ENCODE measurements at places on chromosomes 6 and 20.

DNA sequence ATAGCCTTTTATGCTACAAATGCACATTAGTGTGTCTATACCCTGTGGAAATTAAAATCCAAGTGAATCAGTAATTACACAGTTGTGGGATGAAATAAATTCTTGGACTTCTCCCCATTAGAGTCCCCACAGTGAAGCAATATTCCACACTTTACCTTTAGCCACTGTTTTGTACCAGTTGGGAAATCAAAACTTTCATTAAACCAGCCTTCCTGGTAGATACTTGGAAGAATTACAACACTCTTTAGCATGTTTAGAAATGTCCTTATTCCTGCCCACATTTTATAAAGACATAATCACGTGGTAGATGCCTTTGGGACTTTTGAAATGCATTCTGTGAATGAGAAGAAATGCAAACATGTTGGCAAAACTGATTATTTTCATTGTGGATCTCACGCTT, 49.0 kb upstream of the ANKEF1 start:
- no peak for DNase-seq

GRCh38 chr6:2626401-2626800, 124.3 kb downstream of the MYLK4 start:
- no peak for DNase-seq

DNA sequence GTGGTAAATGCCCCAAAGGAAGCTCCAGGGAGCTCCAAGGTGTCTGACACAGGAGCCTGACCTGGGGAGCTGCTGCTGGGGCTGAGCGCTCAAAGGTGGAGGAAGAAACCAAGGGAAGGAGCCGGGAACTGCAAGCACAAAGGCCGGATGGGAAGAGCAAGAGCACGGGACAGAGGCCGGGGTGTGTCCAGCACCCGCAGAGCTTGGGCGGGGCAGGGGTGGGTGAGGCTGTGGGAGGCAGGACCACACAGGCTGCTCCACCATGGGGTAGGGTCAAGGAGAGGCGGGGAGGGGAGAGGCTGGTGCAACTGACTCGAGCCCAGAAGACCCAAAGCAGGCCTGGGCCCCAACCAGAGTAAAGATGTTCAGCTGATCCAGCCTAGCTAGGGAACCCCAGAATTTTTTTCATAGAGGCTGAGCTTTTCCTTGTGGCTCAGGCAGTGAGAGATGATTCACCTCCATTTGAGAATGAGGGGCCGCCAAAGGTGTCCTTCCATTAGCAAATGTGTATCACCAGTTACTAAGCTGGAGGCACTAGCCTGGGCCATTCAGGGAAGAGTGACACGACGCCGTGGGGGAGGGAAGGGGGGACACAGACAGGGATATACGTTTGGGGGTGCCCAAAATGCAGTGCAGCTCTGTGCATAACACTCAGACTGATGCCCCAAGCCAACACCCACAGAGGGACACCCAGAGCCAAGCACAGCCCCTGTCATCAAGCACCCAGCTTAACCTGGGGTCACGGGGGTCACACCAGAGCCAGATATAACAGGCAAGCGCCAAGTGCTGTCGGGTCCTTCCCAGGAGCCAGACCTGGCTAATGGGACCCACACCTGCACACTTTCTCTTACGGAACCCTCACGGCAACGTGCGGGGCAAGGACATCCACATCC, 21.3 kb upstream of the TLDC2 start:
- DNase-seq, result no peak

- DNase-seq, result no peak
Observed at GRCh38 chr6:157232161-157232895, 91.0 kb downstream of the TMEM242 start.

DNA sequence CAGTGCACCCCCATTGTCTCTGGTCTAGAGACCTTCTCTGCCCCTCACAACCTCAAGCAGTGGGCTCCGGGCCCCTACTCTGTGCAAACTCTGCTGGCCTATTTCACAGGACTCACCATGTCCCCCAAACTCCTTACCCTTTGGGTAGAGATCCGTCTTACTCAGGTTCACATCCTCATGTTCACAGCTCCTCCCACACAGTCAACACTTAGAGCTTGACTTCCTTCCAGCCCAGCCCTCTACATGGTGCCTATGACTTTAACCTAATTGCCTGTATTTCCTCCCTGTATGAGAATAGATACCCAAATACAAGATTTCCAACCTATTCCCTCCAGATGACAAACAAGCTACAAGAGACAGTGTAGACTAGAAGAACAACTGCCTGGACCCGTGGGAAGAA, 528.6 kb upstream of the JARID2 start:
- DNase-seq, result no peak

GRCh38 chr6:162435071-162435470, 292.5 kb downstream of the PRKN start:
- DNase-seq, result no peak

GRCh38 chr6:38192487-38192886, 373.0 kb downstream of the ZFAND3 start:
- no peak for DNase-seq

DNA sequence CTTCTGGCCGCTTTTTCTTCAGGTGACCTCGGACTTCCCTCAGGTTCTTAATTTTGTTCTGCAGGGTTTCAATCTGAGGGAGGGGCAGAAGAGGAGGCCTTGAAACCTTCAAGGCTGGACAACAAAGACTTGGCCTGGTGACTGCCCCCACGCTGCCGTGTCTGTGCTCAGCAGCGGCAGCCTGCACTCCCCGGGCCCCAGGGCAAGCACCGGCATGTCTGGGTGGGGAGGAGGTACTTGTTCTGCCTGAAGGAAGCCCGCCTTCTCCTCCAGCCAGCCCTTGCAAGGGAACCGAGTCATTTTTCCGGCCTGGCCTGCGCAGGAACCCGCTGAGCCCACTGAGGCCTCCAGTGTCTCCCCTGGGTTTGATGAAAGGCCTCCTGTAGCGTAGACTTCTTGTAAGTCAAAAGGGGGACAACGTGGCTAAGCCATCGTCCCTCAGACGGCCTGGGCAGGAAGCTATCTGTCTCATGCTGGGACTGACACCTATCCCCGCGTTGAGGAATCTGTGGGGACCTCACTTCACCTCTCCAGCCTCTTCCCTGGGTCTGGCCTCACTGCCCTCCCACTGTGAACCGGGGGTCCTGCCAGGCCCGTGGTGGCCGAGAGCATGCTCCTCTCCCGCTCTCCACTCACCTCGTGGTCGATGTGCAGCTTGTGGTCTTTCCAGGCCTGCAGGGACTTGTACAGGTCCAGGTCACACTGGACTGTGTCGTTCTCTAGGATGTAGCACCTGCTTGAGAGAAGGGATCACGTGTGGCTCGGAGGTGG, 119.9 kb downstream of the SULF2 start:
- DNase-seq, result no peak

GRCh38 chr6:52552278-52552643, 24.6 kb downstream of the TRAM2 start:
- DNase-seq, result no peak

GRCh38 chr20:44066645-44067606, 120.1 kb downstream of the JPH2 start:
- no peak for DNase-seq

DNA sequence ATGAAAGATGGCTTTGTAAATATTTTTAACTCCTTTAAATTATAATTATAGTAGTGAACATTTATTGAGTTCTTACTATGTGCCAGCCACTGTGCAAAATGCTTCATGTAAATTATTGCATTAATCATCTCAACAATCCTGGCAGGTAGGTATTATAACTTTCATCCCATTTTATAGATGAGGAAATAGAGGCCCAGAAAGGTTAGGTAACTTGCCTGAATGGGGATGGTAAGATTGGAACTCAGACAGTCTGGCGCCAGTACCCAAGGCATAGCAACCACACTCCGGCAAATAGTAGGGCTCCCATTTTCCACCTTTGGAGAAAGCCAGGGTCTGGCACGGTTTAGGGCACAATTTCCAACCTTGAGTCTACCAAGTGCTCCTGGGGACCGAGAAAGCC, 129.8 kb downstream of the VEGFA start:
- DNase-seq, result no peak

DNA sequence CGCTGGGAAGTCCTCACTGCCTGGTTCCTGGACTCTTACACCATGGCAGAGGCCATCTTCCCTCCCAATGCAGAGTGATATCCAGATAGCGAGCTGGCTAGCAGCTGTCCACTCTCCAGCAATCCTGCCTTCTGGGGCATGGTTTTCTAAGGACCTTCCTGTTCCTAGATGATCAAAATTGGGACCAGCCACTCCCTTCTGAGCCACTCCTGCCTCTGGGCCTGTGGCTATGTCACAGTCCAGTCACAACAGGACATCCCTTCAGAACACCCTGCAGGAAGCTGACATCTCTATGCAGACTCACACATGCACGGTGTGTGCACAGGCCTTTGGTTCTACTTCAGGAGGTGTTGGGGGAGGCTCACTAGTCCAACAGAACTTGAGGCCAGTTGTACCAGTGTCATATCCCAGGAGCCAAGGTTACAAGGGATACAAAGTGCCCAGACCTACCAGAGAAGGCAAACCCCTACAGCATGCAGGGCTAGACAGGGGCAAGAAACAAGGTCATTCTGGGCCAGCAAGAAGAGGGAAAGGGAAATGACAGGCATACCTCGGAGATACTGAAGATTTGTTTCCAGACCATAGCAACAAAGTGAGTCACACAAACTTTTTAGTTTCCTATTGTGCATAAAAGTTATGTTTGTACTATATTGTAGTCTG, 2.7 kb upstream of the MCCD1 start:
- DNase-seq, result no peak
